NCI-H1092 (cell line): ENCODE measurements at places on chromosomes 5 and 9.

GRCh38 chr9:73434826-73435225 lies 283.2 kb downstream of the ANXA1 start:
- peak; percentile 14 for DNase-seq

GRCh38 chr5:33966805-33967204 lies 17.7 kb downstream of the SLC45A2 start:
- no peak for DNase-seq

DNA sequence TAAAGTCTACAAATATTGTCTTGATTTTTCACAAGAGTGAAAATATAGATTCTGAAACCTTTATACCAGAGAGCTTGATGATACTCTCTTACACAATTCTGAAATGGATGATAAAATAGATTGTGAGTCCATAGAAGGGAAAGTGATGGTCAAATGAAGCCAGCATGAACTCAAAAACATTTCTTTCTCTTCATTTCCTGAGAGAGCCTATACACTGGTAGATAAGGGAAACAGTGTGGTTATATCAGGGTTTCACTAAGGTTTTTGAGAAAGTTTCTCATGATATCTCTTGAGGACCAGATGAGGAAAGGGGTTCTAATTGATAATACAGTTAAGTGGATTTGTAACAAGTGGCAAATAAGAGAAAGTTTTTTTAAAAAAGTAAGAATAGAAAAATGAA lies 254.1 kb downstream of the PJA2 start:
- DNase-seq: no peak

- no peak for DNase-seq
Measured at GRCh38 chr5:102069974-102070373, 226.1 kb downstream of the SLCO4C1 start.

DNA sequence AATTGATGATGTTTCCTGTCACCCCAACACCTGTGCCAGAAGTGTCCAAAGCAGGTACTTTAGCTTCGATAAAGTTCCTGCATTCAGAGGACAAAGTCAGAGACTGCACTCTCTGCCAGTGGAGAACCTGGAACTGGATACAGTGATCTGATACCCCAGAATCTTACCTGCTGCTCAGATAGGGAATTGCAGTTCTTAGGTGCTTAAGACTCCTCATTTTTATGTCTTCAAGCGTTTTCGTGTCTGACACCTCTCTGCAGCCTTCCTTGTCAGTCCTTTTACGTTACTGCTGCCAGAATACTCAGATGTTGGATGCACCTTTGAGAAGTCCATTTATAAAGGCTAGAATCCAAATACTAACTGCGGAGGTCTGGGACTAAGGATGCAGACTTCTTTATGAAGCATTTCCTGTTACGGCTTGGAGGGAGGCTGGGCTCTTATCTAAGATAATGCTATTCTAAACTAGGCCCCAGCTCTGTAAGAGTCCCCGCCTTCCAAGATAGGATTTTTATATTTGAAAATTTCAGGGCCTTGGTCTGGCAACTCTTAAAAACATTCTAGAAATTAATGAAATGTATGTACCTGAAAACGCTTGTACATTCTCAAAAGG lies 1.9 kb downstream of the ISOC1 start:
- DNase-seq: no peak

DNA sequence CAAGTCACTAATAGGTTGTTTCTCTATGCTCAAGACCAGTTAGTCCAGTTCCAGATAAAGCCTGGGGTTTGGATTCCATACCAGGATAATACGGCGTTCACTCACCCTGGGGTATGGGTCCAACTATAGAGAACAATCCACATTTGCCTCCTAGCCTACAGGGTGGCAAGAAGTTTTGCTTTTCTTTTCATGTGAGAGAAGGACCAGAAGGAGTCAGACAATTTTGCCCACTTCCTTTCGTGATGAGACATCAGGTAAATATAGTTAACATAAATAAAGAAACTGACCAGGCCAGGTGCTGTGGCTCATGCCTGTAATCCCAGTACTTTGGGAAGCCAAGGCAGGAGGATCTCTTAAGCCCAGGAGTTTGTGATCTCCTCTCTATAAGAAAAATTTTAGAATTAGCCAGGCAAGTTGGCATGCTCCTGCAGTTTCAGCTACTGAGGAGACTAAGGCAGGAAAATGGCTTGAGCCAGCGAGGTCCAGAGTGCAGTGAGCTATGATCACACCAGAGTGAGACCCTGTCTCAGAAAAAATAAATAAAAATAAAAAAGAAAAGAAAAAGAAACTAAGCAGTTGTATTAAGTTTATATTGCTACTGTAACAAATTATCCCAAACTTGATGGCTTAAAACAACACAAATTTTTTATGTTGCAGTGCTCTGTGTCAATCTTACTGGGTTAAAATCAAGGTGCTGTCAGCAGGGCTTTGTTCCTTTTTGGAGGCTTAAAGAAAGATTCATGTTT lies 7.5 kb upstream of the REEP5 start:
- DNase-seq: no peak

DNA sequence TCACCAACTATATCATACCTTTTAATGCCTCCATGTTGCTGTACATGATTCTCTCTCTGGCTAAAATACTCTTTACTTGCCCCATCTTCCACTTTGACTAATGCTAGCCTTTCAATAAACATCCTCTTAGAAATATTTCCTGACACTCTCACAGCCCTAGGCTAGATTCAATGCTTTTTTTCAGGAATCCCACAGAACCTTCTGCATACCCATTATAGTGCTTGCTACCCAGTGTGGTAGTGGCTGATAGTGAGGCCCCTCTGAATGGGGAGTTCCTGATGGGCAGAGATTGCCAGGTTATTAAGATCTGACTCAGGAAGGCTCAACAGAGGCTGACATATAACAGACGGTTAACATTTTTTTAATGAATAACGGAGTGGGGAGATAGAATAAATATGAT lies 11.6 kb downstream of the SSBP2 start:
- no peak for DNase-seq

DNA sequence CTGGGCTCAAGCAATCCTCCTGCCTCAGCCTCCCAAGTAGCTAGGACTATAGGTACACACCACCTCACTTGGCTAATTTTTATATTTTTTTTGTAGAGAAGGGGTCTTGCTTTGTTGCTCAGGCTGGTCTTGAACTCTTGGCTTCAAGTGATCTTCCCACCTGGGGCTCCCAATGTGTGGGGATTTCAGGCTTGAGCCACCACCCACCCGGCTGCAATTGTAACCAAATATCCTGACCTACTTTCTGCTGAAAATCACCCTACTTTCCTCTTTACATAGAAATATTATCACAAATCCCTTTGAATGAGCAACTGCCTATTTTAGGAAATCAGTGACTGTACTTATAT lies 59.6 kb upstream of the ZNF608 start:
- DNase-seq: no peak

DNA sequence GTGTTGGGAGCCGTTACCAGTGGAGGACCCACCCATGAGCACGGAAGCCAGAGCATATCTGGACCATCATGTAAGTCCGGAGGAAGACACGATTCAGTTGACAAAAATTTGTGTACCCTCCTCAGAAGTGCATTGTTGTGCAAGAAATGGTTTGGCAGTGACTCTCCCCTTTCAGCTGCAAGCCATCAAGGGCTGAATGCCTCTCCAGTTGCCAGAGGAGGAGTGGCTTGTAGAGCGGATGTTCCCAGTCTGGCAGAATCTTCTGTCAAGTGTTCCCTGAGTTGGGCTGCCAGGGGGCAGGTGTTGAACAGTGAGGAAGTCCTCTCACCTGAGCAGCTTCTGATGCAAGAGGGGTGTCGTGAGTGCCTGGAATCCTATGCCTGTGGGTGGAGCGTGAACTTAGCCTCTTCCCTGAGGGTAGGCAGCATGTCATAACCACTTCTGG lies 27.6 kb upstream of the CDKN2AIPNL start:
- no peak for DNase-seq

- DNase-seq: no peak
Measured at GRCh38 chr5:129372025-129372424, 88.1 kb upstream of the ADAMTS19 start.

DNA sequence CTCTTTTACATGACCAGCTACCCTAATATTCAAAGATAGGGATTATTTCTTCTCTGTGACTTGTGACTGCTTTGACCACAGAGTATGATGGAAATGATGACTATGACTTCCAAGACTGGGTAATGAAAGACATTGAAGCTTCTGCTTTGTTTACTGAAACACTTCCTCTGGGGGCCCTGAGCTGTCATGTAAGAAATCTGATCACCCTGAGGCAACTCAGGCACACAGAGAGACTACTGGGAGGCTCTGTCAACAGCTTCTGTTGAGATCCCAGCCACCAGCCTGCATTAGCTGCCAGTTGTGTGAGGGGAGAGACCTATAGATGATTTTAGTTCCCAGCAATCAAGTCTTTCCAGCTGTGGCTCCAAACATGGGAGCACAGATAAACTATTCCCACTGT lies 76.5 kb downstream of the KCTD16 start:
- DNase-seq: no peak

GRCh38 chr9:137647096-137647714 lies 28.4 kb downstream of the EHMT1 start:
- DNase-seq: no peak

DNA sequence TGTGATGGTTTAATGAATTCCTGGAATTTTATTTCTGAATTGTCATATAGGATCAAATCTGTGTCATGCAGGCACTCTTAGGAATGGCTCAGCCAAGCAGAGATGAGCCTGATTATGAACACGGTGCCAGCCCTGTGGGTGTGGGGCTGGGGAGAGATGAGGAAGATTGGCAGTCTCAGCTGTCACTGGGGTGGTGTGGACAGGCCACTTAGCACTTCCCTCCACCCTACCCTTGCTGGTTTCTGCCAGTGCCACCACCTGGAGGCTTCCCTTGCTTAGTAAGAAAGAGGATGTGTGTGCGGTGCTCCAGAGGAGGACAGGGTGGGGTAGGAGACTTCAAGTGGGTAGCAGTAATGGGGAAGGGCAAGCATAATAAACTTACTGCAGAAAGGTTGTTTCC lies 226.6 kb downstream of the CD180 start:
- DNase-seq: no peak

DNA sequence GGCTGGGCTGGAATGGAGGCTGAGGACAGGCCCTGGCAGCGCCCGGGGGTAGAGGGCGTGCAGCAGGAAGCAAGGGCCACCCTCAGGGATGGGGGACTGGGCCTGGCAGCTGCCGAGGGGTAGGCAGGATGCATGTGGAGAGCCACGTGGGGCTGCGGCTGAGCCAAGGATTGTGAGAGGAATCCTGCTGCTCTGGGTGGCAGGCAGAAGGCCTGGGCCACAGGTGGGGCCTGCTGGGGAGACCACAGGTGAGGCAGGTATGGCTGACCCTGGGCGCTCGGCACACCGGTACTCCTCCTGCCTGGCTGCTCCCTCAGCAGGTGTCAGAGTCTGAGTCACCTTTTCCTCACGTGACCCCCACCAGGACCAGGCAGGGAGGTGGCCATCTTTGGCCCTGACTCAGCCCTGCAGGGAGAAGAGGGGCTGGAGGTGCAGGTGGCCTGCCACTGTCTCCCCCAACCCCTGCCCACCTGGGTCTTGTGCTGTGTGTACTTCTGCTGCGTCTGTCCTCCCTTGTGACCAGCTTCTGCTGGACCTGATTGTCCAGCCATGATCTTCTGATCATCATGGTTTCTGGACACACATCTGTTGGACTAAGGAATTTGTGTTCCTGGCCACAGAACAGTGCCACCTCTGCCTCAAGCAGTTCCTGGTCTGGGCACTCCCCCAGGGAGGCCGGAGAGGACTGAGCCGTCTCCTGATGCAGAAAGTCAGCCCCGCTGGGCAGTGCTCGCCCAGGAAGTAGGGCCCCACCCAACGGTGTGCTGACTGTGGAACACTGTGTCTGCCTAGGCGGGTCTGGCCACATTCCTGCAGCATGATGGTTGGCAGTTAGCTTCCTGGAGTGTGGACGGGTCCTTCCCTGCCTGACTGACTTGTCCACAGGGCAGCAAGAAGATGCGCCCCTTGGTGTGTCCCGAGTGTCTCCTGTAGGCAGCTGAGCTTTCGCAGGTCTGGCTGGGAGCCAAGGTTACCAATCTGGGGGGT lies 6.4 kb downstream of the ARRDC1 start:
- no peak for DNase-seq

DNA sequence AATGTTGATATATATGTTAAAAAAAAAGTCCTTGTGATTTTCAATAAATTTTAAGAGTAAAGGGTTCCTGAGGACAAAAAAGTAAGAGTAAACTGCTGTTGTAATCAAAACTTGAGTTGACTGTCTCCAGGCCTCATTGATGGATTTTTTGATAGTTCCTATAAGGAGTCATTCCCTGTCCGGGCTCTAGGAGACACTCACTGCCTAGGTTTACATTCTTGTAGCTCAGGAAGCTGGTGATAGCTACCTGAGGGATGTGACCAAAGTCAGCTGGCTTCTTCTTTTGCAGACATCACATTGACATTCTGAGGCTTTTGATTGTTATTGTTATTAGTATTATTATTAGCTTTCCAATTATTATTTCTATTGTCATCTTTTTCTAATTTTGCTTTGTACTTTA lies 116.5 kb upstream of the FBXL7 start:
- no peak for DNase-seq

DNA sequence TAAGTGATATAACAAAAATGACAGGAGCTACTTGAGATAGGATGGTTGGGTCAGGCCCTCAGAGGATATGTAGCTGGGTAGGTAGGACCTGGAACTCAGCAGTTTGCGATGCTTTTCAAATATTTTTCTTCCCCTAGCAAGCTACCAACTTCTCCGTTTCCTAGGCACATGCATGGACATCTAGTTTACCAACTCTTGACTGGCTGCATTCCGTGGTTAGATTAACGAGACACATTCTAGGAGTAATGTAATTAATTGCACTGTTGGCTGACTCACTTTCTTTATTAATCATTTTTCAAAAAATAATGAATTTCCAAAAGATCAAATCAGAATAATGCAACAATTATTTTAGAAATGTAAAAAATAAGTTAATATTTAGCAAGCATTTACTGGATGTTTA lies 95.9 kb downstream of the MACIR start:
- DNase-seq: no peak

GRCh38 chr9:120603591-120603990 lies 23.6 kb upstream of the CDK5RAP2 start:
- no peak for DNase-seq

- no peak for DNase-seq
Measured at GRCh38 chr5:178434016-178434761, 156.0 kb downstream of the COL23A1 start.

- DNase-seq: no peak
Measured at GRCh38 chr9:36174731-36175130, 5.5 kb downstream of the CCIN start.

- no peak for DNase-seq
Measured at GRCh38 chr5:139513852-139514485, 31.4 kb upstream of the STING1 start.
